H4 (cell line): ENCODE measurements at places on chromosomes 11 and 22. TPM values are rescaled to one million over a fixed set of nuclear protein-coding genes. Genes with fewer than 3 reads are reported as not detected.

Gene MS4A3
- total RNA-seq: not detected in 2 replicates

- no peak for DNase-seq
Measured at GRCh38 chr22:45529971-45530575, 27.4 kb downstream of the FBLN1 start.

GRCh38 chr22:26610996-26611395 is 6.8 kb downstream of the CRYBB1 start:
- no peak for DNase-seq

GRCh38 chr11:32962016-32962415 is 53.7 kb upstream of the DEPDC7 start:
- no peak for DNase-seq

DNA sequence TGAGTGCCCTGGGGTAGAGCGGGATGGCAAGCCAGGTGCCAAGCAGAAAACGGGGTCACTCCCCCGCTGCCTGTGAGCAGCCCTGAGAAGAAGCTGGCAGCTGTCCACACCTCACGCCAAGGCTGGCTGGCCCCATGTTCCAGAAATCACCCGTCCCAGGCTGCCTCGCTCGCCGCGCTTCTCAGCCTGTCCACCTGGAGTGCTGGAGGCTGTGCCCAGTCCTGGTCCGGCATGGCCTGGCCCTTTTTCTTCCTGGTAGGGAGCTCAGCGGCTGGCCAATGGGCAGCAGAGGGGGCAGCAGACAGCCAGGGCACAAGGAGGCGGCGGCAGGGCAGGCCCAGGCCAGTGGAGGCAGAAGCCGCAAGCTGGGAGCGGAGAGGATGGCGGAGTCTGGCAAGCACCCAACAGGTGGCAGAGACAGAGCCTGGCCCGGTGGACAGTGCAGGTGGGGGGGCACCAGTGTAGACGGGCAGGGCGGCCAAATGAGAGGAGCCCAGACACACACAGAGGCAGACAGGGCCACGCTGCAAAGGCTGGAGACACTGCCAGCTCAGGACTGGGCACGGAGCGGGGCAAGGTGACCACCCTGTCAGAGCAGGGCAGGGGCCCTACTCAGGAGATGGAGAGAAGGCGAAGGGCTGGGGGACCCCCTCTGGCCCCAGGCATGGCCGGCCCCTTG is 37.2 kb upstream of the TH start:
- DNase-seq: no peak
